ENCODE measurements at places on chromosomes 2 and 18.

DNA sequence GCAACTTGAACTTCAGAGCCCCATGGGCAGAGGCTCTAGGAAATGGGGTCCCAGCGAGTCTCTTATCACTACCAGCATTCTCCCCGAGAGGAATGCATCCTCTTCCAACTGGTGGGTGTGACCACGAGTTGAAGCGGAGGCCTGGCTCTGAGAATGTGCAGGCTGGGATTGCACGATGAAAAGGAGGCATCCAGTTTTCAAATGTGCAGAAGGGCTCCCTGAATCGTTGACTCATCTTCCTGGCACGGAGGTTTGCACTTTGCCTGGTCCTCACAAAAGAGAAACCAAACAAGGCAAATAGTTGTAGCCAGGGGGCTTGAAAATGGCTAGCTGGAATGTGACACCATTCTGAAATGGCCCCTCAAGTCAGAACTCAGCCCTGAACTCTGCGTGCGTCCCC lies 216.7 kb downstream of the GLI2 start:
- peak; percentile 63 for DNase-seq

DNA sequence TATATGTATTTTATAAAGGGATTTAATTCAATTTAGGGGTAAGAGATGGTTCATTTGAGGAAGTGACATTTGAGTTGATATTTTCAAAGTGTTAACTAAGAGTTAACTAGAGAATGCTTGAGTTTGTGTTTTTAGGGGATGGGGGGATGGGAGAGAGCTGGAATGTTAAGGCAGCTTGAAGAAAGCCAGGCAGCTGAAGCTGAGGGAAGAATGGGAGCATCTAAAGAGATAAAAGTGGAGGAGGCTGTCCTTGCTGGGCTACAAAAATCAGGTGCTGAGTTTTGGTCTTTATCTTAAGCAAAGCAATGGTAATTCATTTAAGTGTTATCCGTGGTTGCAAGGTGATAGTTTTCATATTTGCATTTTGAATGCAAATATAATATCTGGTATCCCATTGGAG lies 9.2 kb downstream of the CHST9 start:
- DNase-seq: no peak

DNA sequence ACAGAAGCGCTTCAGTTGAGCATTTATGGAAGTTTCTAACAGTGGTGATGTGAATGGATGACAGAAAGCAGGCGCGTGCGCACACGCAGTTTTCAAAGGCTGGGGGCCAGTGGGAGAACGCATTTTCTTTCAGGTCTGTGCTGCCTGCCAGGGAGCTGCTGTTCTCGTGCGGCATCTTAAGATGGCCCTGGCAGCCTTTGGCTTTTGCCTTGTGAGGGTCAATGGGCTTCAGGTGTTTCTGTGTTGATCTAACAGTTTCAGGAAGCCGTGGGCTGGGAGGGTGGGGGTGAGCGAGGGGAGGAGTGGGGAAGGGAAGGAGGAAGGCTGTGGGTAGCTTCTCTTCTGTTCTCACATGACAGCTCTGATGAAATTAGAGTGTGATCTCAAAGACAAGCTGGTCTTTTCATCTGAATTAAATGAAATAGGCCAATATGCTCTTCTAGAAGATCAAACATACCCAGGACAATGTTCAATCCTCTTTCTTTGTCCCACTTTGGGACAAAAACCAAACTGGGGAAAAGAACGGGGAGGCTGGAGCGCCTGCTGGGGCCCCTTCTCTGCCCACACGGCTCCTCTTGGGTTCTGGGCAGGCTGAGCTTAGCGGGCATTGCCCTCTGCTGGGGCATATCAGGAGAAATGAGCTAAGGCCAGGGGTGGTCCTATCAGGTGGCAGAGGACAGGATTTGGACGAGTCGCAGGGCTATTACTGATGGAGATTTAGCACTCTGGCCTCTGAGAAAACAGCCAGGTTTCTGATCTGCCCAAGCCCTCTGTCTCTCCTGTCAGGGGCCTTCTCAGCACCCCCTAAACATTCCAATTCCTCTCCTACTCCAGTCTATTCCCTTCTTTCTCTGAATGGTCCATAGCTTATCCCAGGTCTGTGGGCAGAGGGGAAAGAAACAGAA lies 126.2 kb upstream of the LGALSL start:
- peak; percentile 5 for DNase-seq

DNA sequence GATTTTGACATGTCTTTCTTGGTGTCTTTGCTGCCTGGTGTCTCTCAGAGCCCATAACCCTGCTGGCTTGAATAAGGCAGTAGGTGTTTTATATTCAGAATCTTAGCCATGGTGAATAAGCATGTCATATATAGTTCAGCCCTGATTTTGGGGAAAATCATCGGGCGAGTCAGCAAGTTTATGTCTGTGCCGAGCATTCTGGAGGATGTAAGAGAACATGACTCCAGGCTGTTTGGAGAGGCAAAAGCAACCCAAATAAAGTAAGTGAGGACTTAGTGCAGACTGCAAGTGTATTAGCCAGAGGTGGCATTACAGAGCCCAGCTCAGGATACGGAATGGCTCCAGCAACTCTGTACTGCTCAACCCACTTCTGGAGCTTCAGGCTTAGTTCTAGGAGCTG lies 50.3 kb downstream of the TCF7L1 start:
- no peak for DNase-seq

DNA sequence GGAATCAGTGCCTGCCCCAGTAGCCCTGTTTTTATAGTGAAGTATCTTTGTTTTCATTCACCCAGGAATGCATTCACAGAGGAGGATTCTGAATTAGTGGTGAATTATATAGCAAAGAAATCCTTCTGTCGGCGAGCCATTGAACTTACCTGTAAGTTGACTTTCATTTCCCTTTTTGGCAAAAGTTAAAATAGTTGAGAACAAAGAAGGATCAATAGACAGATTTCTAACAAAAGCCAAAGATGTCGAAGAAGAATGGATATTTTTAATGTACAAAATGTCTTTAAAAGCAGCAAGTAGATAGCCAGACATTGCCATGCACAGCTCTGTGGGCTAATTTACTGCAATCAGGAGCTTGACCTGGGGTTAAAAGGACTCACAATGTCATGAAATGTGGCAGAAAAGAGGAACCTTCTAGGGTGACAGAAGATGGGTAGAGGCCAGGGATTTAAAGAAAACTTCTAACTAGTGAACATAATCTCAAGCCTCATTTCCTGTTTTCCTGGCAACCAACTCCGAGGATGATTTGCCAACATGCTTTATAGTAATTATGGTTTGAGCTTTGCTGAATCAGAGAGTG lies 53.8 kb upstream of the TMEM87B start:
- DNase-seq: peak; percentile 16

- DNase-seq: no peak
These were observed 42.8 kb upstream of the KLF11 start for GRCh38 chr2:10000541-10000940.

GRCh38 chr18:51537487-51537886 lies 340.0 kb upstream of the MEX3C start:
- DNase-seq: peak; percentile 1

DNA sequence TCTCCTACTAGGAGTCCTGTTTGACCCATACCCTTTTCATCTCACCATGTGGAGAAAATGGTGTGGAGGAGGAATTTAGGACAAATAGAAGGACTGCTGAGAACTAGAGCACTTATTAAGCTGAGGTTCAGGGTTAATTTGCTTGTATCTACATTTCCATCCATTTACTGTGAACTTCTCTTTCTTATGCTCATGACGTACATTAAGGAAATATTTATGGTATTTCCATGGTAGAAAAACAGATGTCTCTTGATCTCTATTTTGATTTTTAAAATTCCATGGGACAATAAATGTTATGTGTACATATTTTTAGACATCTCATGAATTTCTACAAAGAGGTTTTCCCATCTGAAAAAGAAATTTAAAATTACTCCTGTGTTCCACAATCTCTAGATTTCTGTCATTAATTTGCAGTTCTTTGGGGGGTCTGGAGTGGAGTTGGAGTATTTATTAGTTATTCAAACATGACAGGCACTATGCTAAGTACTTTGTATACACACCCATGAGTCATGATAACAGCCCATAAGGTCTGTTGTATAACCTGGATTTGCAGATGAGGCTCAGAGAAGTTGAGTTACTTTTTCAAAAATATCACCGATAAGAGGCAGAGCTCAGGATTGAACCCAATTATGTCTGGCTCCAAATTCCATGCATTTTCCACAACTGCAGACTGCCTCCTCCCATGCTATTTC lies 112.6 kb downstream of the COPS8 start:
- no peak for DNase-seq

All from astrocyte of the cerebellum (primary cell).